ENCODE measurements at places on chromosomes 7 and 10.
A peak's percentile ranks its signal among the peaks of the same experiment; 100 is the strongest.

GRCh38 chr10:111108441-111108840 lies 31.6 kb downstream of the ADRA2A start:
- DNase-seq: no peak

DNA sequence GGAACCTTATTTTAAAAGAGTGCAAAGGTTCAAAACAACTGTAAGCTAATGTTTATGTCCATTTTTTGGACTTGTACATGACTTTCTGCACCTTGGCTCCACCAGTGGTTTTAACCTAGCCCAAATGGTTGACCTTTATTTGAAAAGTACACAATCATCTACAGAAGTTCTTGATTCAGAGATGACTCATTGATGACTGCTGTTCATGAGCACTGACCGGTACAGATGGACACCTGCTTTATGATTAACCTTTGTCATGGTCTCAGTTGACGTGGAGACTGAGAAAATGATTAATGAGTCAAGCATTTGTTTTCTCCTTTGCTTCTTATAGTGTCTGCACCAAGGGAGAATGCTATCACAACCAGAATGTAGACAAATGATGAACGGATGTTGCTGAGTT lies 55.7 kb upstream of the PTER start:
- no peak for DNase-seq

DNA sequence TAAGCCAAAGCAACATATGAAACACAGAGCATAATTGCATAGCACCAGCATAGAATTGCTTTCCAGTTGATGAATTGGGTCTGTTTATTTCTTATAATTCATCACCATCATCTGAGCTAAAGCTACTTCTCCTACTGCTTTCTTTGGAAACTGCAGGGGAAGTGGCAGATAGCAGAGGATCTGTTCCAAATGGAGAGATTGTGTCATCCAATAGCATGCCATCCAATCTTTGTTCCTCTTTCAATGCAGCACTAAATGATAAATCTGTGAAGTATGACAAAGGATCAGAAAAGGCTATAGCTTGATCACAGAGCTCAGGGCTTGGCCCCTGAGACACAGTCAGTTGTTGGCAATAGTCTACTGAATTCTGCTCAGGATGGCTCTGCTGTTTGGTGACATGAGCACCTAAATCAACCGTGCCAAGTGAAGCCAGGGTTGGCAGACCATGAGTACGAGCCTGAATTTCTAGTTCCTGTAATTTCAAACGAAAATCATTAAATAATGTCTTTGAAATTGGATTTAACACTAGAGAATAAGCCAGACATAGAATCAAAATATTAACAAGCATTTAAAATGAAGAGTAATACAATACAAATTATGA lies 90.0 kb downstream of the TFEC start:
- DNase-seq: no peak

DNA sequence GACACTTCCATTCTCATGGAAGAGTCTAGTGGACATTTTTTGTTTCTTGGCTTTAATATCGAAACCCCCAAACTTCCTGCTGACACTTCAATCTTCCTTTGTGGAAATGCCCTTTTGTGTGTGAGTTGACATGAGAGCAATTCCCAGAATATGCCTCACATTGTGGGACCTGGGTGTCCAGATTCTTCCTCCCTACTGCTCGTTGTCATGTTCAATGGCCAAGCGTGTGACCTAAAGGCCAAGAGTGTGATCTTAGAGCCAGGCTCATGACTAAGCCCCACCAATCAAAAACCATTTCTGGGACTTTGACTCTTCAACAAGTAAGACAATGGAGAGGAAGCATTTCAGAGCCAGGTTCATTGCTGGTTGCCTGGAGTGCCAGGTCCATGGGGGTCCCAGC lies 52.5 kb upstream of the BMPER start:
- no peak for DNase-seq

DNA sequence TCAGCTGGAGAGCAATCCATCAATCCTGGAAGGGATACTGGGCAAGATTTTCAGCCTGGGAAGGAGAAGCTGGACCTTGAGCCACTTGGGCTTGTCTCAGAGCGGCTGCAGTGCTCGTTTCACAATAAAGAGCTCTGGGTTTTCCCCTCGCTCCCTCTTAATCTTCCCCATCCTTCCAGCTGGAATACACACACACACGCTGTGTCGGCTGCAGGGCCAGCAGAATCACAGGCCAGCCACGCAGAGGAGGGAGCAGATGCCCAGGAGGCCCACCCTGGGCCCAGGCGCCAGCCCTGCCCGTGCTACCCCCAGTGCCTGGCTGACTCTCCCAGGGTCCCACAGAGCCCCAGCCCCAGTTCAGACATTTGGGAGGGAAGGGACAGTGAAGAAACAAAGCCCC lies 255.1 kb downstream of the TNS3 start:
- DNase-seq: no peak

- DNase-seq: no peak
These were observed 289.1 kb downstream of the PRKG1 start for GRCh38 chr10:51363415-51363814.

DNA sequence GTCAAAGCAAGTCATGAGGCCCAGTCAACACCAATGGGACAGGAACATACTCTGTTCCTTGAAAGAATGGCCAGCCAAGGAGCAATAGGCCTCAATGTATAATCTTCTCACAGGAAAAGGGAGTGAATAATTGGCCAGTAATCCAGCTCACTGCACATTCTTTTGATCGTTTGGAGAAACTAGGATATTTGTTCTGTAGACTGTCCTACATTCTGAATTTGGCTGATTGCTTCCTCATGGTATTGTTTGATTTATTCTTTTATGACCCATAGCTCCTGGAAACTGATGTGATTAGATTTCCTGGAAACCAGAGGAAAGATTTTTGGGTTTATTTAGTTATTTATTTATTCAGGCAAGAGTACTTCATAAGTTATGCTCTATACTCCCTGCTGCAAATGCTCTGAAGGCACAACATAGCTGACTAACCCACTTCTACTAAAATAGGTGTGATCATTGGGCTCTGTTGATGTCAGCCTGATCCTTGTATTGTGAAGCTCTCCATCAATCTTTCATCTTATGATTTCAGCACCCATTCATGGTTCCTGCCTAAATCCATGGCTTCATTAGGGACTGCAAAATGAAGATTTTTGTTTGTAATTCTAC lies 745.2 kb downstream of the SUGCT start:
- DNase-seq: no peak

DNA sequence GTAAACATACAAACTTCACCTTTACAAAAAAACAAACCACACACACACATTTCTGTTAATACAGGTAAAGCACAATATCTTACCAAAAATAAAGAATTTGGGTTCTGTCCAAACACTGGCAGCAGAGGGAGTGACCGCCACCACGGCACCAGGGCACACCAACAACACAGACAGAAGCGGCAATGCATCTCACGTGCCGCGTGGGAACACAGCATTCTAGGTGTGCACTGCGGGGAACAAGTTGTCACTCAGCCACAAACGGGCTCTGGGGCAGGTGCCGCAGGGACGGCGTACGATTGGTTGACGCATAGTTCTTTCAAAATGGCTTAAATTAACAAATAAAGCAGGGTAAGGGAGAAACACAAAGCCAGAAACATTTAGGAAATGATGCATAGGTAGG lies 22.3 kb downstream of the PDGFA start:
- DNase-seq: no peak

GRCh38 chr10:15420858-15421257 lies 49.8 kb upstream of the FAM171A1 start:
- DNase-seq: no peak

- DNase-seq: no peak
These were observed 33.3 kb downstream of the CYCS start for GRCh38 chr7:25091779-25092178.

DNA sequence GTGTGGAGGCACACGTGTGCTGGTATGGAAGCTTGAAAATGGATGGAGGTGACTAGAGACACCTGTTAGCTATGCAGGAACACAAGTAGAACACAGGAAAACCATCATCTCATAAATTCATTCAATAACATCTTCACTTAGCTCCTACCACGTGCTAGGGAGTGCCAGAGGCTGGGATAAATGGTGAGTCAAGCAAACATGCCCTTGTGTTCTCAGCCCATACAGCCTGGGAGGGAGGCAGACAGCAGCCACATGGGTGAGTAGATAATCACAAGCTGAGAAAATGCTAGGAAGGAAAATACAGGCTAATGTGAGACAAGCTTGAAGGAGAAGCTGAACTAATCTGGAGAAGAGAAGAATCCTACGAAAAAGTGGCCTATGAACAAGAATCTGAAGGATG lies 468.0 kb upstream of the ZMIZ1 start:
- no peak for DNase-seq

DNA sequence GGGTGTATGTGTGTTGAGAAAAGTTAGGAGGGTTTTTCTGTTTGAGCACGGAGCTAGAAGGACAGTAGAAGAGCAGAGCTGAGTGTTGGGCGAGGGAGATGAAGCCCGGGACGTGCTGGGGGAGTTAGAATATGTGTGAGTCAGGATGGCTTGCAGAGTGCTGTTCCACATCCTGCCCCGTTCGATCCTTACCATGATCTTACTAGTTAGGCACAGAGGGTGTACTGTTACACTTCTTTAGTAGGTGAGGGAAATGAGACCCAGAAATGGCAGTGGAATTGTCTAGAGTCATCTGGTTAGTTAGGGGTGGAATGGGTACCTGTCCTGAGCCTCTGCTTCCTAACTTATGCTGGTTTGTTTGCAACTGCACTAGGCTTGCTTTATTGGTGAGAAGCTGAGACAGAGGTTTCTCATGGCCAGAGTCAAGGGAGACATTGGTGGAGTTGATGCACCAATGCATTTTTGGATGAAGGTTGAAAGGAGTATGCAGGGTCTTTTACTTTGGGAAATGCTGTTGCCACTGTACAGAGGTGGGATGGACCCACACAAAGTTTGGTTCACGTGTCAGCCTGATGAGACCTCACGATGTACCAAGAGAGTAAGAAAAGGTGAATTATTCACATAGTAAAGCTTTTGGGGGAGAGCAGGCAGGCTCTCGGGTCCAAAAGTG lies 42.4 kb downstream of the CCNY start:
- peak; percentile 8 for DNase-seq
